GM04504 (cell line): ENCODE measurements at places on chromosomes 2 and 18.

DNA sequence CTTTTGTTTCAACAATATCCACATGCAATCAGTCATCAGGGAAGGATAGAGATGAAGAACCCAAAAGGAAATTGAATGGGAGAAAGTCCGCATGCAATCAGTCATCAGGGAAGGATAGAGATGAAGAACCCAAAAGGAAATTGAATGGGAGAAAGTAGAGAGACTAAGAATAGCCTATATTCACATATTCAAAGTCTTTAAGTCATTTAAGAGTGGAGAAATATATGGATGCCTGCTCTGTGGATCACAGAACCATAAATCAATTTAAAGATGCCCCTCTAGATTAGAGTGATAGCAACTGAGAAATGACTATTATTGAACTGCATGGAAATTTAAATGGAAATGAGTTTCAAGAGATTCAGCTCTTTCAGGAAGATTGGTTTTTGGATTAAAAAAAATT lies 90.0 kb upstream of the LPIN2 start:
- no peak for DNase-seq

DNA sequence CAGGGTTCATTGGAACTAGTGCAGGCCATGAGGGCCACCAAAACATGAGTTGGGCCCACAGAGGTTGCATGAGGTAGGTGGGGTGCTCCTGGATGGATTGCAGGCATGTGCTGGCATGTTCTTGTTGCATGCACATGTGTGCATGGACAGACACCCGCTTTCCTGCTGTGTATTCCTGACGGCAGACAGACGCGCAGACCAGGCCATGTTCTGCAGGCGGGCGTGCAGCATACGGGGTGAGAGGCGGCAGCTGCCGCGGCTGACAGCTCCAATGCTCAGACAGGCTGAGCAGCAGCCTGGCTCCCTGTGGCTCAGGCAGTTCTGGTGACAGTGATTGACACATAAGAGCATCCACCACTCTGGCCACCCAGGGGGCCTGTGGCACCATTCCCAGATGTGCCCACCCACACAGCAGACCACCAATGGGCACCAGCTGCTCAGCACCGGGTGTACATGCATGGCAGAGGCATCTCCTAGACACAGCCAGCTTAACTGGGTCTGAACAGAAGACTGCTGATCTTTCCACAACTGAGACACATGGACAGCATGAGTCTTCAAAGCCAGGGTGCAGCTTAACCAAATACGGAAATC lies 21.2 kb downstream of the HS1BP3 start:
- DNase-seq = no peak

DNA sequence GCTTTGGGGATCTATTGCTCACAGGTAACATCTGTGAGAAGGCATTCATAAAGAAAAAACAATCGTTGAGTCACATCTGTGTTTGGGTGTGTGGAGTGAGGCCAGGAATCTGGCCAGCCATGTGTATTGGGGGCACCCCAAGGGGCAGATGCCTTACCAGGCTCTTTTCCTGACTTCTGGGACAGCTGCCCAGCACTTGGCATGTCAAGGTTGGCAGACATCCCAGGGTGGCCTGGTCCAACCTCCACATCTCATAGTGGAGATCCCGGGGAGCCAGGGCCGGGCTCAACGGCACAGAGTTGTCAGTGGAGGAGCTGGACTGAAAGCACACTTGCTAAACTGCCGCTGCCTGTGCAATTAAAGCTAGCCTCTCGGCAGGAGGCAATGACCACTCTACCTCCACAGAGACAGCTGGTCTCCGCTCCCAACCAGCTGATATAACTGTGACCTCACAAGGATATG lies 75.3 kb upstream of the MGAT4A start:
- DNase-seq = no peak

DNA sequence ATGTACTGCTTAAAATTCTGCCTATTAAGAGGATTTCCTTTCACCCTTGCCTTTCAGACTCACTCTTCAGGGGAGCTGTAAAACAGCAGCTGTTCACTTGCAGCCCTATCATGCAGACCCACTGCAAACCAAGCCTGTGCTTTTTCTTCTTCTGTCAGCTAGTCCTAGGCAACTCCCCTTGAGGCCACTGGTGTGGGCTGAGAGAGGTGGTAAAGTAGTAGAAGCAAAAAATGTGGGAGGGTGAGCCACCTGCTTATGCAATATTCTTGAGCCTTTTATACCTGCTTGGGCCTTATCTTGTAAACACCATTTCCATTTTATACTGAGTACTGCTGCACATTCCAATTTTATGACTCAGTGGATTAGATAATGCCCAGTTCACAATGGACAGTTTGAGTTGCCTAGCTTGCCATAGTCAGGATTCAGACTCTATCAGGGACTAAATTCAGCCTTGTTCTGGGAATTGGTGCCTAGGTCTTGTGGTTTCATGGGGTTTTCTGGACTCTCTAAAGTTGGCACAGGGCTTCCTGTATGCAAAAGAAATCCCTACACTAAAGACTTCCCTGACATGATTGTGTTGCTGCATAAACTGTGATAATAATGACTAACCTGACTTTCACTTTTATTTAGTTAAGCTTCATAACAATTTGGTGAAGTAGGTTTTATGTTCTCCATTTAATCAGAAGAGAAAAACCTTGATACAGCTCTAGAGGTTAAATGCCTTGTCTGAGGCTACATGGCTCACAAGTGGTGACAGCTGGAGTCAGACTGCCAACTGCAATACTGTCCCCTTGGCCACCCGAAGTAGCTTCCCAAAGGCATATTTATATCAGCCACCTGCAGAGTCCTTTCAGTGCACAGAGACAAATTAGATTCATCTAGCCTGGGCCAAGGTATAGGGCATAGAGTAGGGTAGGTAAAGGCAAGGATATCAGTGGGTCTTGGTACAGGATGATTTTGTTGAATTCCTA lies 47.4 kb upstream of the KDM3A start:
- DNase-seq = no peak

DNA sequence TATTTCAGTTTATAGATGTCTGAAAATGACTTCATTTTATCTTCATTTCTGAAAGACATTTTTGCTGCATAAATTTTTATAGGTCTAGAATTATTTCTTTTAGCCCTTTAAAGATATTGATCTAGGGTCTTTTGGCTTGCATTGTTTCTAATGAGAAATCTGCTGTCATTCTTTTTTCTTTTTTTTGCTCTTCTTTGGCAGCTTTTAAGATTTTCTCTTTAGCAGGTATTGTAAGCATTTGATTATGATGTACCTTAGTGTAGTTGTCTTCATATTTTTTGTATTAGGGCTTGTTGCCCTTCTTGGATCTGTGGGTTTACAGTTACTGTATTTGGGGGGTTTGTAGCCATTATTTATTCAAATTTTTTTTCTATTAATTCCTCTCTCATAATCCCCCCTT lies 66.0 kb upstream of the IL1R1 start:
- DNase-seq = no peak

GRCh38 chr18:49949951-49950395 lies 136.6 kb upstream of the ACAA2 start:
- no peak for DNase-seq

- no peak for DNase-seq
These were observed 628 bp upstream of the CAPG start for GRCh38 chr2:85410584-85411404.

DNA sequence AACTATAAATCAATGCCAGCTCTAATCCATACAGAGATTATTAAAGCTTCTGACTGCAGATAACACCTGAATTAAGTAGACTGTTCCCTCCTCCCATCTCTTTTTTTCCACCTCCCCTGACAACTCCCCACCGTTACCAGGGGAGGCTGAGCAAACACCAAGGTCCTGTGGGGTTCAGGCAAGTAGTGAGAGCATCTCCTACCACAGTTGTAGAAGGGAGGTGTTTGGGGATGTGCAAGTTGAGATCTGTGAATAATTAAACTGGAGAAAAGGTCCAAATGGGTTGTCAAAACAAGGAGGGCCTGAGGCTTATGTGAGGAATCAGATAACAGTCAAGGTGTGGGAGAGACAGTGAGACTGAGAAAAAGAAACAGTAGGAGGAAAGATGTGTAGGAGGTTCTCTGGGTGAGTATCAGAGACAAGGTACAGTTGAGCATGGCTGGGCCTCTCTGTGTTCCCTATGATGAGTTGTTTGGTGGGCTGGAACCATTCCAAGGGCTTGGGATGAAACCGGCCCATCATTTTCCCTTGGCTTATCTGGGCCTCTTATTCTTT lies 194.6 kb downstream of the CYRIA start:
- DNase-seq = no peak

GRCh38 chr18:74582642-74583041 lies 15.0 kb upstream of the ZNF407 start:
- no peak for DNase-seq

DNA sequence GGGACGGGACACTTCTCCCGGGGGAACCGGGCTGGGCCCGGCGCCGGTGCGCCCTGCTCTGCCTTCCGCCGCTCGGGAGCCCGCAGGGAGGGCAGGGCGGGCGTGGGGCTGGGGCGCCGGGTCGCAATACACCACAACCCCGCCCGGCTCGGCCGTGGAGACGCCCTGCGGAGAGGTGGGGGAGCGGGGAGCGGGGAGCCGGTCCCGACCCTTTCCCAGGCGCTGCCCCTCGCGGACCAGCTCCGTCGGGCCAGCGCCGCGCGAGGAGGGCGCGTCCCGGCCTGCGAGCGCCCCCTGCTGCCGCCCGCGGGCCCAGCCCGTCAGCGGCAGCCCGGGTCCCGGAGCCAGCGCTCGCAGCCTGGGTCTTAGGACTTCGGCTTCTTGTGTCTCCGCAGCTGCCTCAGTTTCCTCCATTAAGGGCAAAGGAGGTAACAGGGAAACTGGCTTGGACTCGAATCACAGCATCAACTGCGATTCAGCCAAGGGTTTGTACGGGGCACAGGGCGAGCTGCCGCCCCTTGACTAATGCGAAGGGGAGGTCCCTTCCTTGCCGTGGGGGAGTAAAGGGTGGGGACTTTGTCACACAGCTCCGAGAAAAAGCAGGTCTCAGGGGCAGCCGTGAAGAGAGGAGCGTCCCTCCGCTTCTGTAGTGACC lies 635 bp upstream of the ADRA2B start:
- peak; percentile 7 for DNase-seq

- DNase-seq = no peak
These were observed 32.0 kb upstream of the CCDC88A start for GRCh38 chr2:55451699-55452098.
